Activated naive CD4-positive, alpha-beta T cell (primary cell): ENCODE measurements at places on chromosomes 7 and 10.

DNA sequence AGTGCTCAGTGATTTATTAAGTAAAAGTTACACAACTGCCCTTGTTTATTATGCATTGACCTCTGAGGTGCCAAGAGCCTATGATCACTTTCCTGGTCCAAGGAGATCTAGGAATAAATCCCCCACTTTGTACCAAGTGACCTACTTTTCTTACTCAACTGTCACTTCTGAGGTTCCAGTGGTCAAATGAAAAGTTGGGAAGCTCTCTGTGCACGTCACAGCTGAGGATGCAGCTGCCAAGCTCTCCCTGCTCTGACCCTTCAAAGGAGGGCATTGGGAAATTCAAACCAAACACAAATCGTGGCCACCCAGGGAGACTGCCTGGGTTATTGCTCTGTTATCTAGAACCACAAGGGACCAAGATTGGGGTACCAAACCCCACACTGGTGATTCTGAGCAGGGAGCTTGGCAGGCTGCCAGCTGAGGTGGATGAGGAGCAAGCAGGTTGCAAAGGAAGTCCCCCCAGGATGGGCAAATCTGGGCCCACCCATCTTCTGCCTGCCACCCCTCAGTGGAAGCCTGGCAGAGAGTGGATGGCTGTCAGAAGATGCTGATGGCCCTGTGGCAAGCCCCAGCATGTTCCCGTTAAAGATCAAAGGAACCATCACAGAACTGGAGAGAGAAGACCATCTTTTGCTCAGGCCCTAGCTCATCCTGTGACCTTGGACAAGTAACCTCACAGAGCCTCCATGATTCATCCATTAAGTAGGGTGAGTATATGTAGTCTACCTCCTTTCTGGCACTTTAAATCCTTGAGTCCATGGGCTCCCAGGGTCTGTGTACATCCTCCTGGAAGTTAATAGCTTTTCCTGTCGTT is 106.8 kb downstream of the PPP1R3C start:
- DNase-seq: no peak

DNA sequence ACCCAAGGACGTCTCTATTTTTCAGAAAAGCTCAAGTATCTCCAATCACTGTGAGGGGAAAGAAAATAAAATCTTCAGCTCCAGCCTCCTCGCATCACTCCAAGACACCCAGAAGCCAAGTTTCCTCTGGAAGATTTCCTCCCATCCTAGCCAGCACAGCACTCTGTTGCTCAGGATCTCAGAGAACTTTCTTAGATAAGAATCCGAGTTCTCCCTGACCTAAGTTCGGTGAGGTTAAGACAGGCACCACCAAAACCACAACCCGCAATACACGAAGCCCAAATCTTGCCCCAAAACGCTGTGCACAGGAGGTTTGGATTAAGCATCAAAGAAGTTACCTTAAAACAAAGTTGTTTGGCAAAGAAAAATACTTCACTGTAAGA is 4.2 kb downstream of the FAM53B start:
- DNase-seq: no peak

DNA sequence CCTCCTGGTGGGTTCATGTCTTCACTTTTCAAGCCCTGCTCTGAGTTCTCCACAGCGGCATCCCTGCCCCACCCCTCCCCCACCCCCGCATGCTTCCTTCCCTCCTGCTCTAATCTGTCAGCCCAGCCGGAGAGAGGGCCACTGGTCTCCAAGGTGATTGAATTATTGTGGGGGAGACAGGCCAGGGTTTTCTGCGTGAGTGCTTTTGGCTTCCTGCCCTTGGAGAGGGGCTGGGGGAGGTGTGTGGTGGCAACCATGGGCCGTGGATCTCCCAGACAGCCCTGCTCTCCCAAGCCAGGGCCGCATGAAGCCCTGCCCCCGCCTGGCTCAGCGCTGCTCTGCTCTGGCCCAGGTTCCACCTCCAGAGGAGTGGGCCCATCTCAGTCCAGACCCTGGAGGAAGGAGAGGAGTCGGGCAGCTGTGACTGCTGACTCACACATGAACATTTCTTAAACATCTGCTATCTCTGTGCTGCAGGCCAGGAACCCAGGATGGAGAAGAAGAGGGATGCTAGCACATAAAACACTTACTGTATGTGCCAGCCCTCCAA is 109.9 kb downstream of the ZMIZ1 start:
- no peak for DNase-seq

DNA sequence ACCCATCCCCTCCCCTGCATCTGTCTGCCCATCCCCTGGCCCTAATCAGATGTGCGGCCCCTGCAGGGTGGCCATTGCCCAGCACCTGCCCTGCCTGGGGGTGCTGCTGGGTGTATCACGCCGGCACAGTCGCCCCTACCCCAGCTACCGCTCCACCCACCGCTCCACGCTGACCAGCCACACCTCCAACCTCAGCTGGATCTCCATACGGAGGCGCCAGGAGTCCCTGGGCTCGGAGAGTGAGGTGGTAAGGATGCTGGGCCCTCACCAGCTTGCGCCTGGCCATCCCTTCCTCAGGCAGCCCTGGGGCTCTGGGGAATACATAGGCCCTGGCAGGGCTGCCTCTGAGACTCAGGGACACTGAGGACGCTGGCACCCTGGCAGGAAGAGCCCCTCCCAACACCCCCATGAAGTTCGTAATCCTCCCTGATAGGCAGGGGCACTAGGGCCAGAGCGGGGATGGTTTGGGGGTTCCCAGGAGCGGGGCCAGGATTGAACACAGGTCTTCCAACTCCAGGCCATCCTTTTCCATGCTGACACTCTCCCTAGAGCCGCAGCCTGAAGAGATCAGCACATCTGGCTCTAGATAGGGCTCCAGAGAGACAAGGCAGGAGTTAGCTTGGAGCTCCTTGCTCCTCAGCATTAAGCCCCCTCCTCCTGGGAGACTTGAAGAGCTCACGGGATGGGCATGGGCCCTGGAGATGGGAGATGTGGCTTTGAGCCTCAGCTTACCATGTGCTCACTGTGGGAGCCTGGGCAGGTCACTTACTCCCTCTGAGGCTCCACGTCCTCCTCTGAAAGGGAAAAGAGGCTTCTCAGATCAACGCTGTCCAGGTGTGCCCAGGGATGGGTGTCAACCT is 5.9 kb upstream of the LDB3 start:
- no peak for DNase-seq

GRCh38 chr7:7848246-7848645 is 120.3 kb upstream of the GLCCI1 start:
- DNase-seq: no peak

GRCh38 chr10:125076121-125076825 is 84.1 kb downstream of the CTBP2 start:
- no peak for DNase-seq
